Stromal cell of bone marrow (primary cell): ENCODE measurements at places on chromosomes 1 and 21.

GRCh38 chr1:243980471-243980870 is 70.6 kb upstream of the ZBTB18 start:
- no peak for DNase-seq

DNA sequence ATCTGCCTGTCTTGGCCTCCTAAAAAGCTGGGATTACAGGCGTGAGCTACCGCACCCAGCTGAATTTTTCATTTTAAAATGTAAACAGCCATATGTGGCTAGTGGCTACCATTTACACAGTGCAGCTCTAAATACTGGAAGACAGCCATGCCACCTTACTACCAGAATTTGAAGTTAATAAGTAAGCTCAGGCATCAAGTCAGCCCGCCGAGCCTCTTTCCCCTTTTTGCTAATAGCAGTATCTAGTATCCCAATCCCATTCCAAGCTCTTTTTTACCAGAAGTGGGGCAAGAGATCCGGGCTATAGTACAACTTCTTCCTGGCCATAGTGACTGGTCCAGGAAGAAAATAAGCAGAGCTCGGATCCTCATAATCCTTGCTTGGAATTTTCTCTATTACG is 15.1 kb downstream of the TAF13 start:
- no peak for DNase-seq

DNA sequence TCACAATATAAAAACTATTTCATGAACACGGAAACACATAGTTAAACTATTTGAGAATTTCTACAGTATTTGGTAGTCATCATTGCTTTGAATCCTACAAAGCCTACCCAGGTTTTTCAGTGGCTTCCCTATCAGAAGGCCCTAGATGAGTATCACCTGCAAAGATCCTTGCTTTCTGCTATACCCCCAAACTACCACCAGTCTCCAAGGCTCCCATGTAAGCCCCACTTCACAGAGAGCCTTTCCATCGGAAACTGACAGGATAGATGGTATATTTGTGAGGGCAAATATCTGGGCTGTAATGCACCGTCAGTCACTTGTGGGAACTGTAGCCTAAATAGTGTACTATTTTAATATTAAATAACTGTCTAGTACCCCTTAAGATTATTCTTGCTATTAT is 674.3 kb downstream of the BRINP3 start:
- DNase-seq: no peak

DNA sequence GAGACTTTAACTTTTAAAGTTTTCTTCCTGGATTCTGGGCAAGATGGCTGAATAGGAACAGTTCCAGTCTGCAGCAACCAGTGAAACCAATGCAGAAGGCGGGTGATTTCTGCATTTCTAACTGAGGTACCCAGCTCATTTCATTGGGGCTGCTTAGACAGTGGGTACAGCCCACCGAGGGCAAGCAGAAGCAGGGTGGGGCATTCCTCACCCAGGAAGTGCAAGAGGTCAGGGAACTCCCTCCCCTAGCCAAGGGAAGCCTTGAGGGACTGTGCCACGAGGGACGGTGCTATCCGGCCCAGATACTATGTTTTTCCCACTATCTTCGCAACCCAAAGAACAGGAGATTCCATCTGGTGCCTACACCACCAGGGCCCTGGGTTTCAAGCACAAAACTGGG is 121.0 kb downstream of the VAV3 start:
- DNase-seq: no peak

GRCh38 chr1:91513160-91513559 is 12.5 kb downstream of the CDC7 start:
- no peak for DNase-seq
